NCI-H460 (cell line): ENCODE measurements at places on chromosomes 6 and 20.

DNA sequence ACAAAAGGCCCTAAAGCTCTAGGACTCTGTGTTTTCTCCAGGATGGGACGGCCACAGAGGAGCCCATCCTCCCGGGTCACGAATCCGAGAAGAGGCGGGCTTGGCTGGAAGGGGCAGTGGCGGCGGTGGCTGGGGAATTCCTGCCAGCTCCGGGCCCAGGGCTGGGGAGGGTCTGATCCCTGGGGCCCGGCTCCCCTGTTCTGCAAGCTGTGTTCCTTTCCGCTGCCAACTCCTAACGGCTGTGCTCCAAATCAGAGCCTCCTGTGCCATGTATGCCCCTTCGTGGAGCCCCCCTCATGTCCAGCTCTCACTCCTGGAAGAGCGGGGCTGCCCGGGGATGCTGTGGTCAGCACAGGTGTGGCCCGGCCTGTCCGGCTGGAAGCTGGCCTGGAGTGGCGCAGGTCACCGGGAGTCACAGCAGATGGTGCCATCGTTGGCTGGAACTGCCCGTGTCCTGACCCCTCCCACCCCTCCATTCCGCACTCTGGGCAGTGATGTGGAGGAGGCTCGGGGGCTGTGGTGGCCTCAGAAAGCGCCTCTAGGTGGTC lies 88.2 kb upstream of the MPC1 start:
- no peak for DNase-seq

- DNase-seq, result no peak
These were observed 32.5 kb downstream of the AKAP7 start for GRCh38 chr6:131167773-131168172.

GRCh38 chr20:17943343-17943742 lies 25.3 kb downstream of the SNX5 start:
- no peak for DNase-seq

- no peak for DNase-seq
These were observed 16.1 kb downstream of the FBXO30 start for GRCh38 chr6:145798530-145798929.
